ENCODE measurements at places on chromosomes 2 and 18.

DNA sequence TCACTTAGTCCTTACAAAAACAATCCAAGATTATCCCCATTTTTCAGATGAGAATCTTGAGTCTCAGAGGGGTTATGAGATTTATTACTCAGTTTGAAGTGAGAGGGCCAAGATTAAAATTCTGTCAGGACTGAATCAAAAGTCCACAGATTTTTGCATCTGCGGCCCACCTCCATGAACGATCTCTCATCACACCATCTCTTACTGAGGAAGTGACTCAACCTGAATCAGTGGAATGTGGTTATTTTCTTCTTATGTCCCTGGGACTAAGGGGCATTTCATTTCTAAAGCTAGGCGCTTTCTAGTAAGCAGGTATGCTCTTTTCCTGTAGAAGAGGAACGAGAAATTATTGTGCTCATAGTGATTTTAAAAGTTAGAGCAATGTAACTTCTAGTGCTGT, 360.3 kb upstream of the SPHKAP start:
- DNase-seq, result no peak

DNA sequence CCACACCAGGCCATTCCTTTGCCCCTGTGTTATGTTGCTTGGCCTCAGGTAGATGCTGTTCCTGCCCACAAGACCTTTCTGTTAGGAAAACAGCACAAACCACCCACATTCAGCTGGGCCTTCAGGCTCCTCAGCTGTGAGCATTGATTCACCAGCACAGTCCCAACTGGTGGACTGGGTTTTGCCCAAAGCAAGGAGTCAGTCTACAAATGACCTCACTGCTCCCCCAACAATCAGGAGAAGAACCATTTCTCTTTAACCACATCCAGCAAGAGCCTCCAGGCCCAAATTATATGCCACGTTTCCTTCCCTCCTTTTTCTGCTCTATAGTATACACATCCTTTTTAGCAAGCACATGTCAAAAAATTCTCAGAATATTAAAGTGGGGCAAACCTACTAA, 5.2 kb downstream of the TMEM163 start:
- DNase-seq, result no peak

- DNase-seq, result no peak
These were observed 878 bp downstream of the FBXO15 start for GRCh38 chr18:74146756-74147155.

- no peak for DNase-seq
These were observed 49.2 kb upstream of the OTOS start for GRCh38 chr2:240189686-240190085.

DNA sequence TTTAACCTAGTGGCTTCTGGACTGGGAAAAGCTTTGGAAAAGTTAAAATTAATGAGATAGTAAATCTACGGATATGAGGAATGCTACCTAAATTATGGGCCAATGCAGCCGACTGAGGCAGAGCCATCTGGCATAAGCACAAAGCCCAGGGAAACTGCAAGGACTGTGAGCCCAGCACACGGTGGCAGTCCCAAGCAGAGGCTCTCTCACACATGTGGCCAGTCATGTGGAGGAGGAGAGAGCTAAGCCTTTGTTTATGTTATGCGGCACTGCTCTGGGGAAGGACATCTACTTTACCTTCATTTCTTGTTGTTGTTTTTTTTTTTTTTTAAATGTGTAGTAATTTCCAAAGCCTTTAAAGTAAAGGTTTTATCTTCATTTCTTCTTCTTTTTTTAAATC, 267.0 kb downstream of the STK39 start:
- no peak for DNase-seq

DNA sequence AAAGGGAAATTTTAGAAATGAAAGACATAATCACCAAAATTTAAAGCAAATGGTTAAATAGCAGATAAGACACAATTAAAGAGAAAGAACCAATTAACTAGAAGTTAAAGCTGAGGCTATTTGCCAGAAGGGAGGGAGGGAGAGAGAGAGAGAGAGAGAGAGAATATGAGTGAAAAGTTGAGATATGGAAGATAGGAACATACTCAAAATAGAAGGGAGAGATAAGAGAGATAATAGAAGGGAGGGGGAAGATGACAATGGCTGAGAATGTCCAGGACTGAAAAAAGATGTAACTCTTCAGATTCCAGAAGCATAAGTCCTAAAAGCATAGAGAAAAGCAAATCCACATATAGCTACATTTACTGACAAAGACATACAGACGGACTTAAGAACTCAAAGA, 17.1 kb upstream of the AAK1 start:
- no peak for DNase-seq

DNA sequence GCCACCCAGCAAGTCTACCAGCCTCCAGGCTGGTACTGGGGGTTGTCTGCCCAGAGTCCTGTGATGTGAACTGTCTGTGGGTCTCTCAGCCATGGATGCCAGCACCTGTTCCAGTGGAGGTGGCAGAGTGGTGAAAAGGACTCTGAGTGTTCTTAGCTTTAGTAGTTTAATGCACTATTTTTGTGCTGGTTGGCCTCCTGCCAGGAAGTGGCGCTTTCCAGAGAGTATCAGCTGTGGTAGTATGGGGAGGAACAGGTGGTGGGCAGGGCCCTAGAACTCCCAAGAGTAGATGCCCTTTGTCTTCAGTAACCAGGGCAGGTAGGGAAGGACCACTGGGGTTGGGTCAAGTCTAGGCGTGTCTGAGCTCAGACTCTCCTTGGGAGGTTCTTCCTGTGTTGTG, 356.7 kb downstream of the STK39 start:
- no peak for DNase-seq

- DNase-seq, result no peak
These were observed 181.8 kb downstream of the GBX2 start for GRCh38 chr2:235986361-235986760.

- DNase-seq, result no peak
These were observed 31.4 kb downstream of the SH3BP4 start for GRCh38 chr2:234983011-234983726.
